Mesendoderm (in vitro differentiated cells): ENCODE measurements at places on chromosomes 3 and 15.

DNA sequence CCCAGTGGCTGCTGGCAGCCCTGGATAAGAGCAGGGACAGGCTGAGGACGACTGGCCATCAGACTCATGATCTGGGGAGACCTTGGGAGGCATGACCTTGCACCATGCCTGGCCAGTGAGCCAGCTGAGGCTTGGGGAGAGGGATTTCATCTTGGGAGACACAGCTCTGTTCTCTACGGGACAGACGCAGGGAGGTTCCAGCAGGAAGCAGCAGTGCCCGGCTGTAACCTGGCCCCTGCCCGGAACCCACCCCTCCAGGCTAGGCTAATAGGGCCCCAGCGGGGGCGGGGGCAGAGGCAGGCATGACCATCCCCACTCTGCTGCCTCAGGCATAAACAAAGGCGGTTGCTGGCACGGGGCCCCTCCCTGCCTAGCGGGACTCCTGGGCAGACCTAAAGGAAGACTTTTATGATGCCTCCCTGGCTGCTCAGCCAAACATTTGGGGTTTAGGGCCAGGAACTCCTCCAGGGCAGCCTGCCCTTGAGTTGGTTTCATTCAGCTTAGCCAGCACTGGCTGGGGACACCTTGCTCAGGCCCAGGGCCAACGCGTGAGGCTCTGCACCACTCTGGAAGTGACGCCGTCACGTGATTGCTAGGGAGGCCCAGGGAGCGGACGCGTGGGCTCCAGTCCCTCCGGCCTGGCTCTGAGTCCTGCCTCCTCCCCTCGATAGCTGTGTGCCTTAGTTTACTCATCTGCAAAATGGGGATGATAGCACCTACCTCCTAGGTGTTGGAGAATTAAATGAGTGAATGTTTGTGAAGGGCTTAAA, 27.6 kb downstream of the HDAC11 start:
- DNase-seq: peak; percentile 46

- peak; percentile 95 for DNase-seq
These were observed 23.6 kb downstream of the SEC61A1 start for GRCh38 chr3:128075522-128076482.

DNA sequence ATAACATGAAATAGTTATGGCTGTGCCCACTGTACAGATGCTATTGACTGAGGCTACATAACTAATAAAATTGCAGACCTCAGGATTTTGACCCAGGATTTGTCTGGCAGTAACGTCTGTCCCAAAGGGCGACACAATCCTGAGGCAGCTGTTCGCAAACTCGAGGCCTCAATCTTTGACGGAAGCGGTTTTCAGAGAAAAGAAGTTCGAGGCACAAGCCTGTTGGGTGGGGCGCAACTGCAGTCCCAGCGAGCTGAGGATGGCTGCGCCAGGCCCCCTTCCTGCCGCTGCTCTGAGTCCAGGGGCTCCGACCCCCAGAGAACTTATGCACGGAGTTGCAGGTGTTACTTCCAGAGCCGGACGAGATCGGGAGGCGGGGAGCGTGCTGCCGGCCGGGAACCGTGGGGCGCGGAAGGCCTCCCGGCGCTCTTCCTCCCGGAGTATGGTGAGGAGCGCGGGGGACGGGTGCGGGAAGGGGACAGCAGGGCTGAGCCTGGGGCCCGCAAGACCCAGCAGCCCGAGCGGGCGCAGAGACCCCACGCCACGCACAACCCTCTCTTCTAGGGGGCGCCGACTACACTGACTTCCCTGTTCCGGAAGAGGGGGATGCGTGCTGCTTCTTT, at the start of gene PARP15:
Gene PARP15 (plus strand): TSS at position 242 of the 623 bp plus-strand sequence. CDS start 18 bp downstream, at position 260.
- DNase-seq: peak; percentile 30

DNA sequence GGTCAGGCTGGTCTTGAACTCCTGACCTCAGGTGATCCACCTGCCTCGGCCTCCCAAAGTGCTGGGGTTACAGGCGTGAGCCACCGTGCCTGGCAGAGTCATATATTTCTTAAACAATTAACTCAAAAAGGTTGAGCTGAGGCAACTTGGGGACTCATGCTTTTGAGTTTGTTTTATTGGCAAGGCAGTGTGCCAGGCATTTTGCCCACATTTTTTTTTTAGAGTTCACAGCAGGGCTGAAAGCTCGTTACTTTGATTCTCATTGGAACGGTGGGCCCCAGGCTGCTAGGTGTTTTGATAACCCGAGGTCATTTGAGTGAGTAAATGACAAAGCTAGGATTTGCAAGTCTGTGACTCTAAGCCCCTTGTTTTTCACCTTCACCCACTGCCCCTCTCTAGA, 76.2 kb downstream of the CCK start:
- DNase-seq: no peak

DNA sequence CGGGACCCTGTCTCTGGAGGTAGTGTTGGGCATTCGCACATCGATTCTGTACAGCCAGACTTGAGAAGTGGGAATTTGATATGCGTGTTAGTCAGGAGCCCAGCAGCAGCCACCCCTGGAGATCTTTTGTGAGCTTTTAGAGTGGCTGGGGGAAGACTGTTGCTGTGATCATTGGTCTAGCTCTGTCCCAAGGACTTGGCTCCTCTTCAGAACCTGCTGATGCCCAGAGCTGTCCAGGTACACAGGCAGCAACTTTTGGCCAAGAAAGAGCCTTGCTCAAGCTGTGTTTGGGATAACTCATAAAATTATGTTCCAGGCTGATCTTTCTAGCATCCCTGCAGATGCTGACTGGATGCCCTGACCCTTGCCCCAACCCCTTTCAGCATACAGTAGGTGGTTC, 29.3 kb downstream of the LIMD1 start:
- DNase-seq: no peak

DNA sequence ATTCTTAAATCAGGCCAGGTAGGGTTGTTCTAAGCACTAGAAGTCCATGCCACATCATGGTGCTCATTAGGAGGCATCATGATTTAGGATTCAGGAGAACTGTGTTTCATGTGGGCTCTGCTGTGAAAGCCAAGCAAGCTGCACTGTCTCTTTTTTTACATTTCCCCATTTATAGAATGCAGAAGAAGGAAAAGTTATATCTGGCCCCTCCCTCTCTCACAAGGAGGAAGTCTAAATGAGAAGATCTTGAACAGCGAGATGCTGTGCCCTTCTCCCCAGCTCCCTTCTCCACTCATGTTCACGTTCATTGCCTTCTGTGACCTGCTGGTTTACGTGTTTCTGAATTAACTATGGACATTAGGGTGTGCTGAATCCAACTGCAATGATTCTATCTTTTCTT, 178.5 kb upstream of the RASGRP1 start:
- no peak for DNase-seq

GRCh38 chr3:75171630-75172230, 492.4 kb upstream of the FRG2C start:
- peak; percentile 11 for DNase-seq

DNA sequence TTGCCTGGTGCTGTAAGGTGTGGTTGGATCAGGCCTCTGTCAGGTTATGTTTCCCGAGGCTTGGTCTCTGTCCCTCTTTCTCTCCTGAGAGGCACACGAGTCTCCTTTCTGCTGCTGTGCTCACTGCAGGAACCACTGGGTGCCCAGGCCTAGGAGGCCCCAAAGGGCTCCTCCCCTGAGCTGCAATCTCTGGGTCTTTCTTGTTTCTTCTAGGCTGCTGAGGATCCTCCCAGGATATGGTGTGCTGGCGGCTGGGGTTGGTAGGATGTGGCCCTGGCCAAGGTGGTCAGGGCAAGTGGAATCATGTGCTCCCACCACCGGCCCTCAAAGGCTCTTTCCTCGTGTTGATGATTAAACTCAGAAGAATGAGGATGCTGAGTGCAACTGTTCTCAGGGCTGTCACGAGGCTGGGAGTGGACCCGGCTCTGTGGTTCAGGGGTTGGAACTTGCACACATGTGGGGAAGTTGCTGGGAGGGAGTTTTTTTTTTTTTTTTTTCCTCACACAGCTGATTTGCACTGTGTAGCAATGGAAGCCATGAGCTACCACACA, 43.6 kb upstream of the CTSH start:
- DNase-seq: peak; percentile 36

GRCh38 chr15:67571648-67572415, 29.3 kb downstream of the MAP2K5 start:
- DNase-seq: no peak

DNA sequence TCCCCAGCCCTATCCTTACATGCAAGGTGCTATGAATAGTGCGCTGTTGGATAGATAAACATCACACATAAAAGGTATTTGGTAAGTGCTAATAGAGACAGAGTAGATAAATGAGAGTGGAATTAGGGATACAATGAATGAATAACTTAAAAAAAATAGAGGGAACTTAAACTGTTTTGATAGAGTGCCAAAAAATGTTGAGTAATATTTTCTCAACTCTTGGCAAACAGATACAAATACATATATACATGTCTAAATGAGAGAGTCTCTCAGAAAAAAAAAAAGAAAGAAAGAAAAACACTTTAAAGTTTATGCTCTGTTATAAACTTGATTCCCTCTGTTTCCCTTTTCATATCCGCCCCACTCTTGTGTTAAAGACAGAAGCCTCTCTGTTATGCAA, 667.4 kb downstream of the ROBO2 start:
- no peak for DNase-seq

DNA sequence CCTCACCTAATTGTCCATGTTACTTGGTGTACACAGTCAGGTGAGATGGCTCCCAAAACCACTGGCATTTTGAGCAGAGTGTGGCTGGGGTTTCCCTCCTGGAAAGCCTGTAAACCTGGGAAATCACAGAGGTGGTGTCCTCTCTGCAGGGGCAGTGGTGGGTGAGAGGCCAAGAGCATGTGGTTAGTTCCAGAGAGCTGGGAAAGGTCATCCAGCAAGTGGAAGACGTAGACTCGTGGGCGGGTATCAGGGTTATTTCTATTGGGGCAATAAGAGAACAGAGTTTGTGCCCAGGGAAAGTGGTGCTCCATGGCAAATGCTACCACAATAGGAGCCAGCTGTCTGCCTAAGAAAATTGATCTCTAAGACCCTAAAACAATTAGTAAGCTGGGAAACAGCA, 44.6 kb upstream of the LIMD1 start:
- DNase-seq: no peak

DNA sequence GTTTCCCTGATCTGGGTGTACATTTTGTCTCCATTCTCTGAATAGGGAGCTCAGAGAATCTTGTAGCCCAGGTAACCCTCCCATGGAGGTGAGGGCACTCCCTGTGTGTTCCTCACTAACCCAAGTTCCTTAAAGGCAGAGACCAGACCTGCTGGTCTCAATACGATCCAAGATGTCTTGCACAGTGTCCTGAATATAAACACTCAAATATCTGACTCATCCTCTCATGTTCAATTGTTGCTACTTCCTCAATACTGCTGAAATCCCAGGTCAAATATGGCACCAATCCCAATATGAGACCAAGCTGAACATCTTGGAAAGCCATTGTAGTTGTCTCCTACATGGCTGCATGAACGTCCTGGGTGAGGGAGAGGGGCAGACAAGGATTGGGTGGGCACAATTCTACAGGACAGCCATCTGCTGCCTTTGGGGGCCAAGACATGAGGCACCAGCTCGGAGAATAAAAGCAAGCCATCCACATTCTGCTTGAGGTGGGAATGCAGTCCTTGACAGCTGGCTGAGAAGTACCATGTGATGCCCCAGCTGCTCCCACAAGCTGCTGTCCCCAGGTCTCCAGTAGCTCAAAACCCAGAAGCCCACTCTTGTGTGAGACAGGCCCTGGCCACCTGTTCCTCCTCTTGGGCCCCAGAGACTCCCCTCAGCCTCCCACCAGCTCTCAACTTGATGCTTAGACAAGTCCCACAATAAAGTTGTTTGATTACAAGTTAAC, 18.2 kb downstream of the TBC1D2B start:
- no peak for DNase-seq

DNA sequence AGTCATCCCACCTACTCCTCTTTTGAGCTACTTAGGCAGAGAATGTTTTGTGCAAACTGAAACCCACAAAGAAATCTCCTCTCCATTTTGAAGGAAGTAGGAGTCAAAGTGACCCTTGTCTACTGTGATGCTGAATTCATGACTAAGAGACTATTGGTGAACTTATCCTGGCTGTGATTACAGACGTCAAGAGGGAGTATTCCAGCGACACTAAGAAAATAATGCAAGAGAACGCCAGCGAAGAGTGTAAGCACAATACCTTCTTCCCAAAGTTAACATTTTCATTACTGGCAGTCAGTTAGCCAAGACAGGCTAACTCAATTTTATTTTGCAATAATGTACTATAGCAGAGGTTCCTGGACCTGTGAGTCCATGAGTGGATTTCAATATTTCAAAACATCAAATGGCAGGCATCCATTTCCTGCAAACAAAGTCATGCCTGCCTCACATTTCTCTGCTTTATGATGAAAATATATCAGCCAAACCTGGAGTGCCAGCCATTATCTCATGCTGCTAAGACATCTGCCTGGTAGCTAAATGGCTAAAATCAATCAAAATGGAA, 59.0 kb downstream of the CTNNB1 start:
- no peak for DNase-seq

GRCh38 chr15:65189102-65189740, 4.1 kb upstream of the CLPX start:
- peak; percentile 78 for DNase-seq

GRCh38 chr3:56406826-56407515, 61.3 kb downstream of the ERC2 start:
- DNase-seq: no peak

DNA sequence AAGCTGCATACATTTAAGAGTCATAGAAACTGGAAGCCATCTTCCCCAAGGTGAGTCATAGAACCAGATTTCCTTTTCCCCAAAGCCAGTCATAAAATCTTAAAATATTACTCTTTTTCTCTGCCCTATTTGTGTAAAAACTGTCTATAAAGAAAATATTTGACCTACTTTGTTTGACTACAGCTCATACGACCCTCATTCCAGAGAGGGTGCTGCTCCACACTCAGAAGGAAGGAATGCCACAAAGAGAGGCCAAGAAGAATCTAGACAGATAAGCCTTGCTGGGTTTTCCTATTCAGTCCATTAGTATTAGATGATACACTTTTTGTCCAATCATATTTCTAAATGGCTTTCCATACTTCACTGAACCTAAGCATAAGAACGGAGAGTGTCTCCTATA, 671.6 kb upstream of the SGO1 start:
- DNase-seq: no peak

DNA sequence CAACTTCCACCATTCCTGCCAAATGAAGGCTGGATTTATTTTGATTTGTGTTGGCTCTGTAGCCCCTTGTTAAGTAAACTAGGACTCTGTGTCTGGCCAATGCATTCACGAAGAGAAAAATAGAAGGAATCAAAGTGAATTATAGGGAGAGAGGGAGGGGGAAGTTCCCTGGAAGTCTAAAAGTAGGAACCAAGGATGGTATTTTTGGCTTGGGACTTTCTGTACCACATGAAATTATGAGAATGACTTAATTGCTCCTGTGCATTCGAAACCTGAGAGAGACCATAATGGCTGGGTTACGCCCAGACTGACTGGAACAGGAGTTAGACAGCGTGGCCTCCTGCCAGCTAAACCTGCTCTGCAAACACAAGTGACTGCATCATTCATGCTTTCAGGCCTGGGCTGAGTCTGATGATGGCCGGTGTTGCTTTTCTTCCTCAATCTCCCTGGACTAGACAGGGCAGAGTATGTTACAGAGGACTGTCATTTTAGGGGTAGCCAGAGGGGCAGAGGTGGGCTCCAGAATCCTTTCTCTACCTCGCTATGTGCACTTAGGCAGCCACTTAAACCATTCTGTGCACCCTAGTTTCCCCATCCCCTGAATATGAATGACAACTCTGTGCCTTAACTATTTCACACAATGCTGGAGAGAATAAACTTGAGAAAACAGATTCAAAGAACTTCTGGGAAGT, 58.9 kb downstream of the MYO1E start:
- no peak for DNase-seq
